ENCODE measurements at places on chromosomes 1 and 21.

DNA sequence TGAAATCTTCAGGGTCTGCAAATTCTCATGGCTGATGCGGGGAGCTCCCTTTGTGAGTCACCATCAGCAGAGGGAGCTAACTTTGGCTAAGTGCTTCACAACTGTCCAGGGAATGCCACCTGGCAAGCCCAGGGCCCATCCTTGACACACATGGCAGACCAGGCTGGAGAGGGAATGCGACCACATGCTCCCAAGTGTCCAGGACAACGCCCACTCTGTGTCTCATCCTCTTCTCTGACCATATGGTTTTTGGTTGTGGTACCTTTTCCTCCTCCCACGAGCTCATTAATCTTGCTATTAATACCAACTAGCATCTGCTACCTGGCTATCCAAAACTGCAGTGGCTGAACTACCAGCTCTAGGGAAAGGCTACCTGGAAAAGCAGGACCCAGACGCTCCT, 37.1 kb upstream of the CLSTN1 start:
- no peak for DNase-seq

DNA sequence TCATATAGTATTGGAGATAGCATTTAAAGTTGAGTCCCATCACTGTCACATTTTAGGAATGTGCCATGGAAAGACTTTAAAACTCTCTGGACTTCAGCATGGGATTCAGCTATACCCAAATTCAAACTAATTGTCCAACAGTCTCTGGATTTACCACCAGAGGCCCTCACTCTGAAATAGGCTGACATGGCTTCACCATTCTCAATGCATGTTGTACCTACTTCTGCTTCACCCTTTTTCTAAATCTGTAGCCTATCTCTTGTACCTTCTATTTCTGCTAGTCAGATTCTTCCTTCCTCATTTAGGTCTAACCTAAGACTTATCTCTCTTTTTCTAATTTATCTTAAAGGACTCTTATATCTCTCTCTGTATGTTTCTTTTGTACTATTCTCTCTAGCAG, 512.7 kb upstream of the ZRANB2 start:
- DNase-seq, result no peak

- no peak for DNase-seq
These were observed 458 bp downstream of the CRABP2 start for GRCh38 chr1:156704930-156705320.

- DNase-seq, result no peak
These were observed 75.5 kb downstream of the JAK1 start for GRCh38 chr1:64890699-64891447.

Data from right renal pelvis (tissue), 4 donors.